Occipital lobe (tissue), 3 donors: ENCODE measurements at places on chromosomes 4 and X.

- no peak for DNase-seq
These were observed 5.7 kb downstream of the IL2 start for GRCh38 chr4:122450847-122451246.

DNA sequence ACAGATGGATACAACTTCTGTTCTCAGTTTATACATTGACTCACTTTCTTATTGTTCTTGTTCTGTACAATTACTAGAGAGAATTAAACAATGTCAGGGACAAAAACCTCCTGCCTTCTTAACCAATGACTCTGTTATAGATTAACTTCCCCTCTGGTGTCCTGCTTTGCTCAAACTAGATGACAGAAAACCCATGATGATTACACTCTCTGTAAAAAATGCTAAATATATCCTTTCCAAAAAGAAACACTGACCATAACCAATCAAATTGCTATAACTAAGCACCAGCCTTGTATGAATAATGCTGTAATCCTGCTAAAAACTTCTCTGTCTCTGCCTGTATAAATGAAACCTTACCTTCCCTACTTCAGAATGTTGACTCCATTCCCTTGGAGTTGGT lies 29.8 kb upstream of the IL13RA2 start:
- no peak for DNase-seq

GRCh38 chrX:124256216-124256615 lies 76.2 kb upstream of the TEX13D start:
- no peak for DNase-seq

DNA sequence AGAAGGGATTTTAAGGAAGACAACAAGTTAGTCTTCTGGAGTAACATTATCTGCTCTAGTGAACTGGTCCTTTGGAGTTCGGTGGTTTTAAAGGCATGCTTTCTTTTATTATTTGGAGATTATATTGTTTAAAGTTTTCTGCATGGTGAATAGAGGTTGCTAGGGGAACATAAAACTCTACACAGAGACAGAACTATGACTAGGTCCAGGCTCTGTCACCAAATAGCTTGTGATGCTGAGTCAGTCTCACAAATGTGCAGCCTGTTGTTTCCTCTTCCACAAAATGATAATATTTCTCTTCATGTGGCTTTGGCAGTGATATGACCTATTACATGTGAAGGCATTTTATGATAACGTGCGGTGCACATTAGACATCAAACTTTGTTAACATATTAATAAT lies 132.6 kb downstream of the PACRGL start:
- no peak for DNase-seq

- DNase-seq, result no peak
These were observed 12.9 kb downstream of the PALLD start for GRCh38 chr4:168509786-168510185.

- no peak for DNase-seq
These were observed 133.1 kb downstream of the KDR start for GRCh38 chr4:54992266-54992665.

GRCh38 chr4:76783836-76784235 lies 114.1 kb downstream of the SOWAHB start:
- DNase-seq, result no peak

DNA sequence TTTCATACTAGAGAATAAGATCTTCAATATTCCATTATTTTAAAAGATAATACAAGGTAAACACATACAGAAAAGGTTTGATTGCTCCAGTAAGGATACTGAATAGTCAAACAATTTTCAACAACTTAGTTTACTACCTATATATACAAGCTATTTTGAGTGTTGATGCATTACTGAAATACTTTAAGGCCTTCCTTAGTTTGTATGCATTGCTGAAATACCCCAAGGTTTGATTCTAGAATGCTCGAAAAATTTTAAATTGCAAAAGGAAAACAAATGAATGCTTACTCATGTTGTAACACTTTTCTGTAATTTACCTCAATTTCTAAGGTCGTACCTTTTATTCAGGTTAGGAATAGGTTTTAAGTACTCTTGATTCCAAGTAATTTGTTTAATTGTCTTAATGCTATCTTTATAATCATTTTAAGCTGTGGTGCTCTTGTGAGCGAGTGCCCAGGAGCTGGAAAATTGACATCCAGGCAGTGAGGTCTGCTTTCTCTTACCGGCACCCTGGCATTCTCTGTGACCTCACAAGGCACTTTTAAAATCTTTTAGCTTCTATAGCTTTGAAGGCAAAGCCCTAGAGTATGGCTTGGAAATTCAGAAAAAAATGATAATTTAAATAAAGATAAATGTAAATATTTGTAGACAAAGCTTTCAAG lies 114.0 kb downstream of the BMPR1B start:
- no peak for DNase-seq

DNA sequence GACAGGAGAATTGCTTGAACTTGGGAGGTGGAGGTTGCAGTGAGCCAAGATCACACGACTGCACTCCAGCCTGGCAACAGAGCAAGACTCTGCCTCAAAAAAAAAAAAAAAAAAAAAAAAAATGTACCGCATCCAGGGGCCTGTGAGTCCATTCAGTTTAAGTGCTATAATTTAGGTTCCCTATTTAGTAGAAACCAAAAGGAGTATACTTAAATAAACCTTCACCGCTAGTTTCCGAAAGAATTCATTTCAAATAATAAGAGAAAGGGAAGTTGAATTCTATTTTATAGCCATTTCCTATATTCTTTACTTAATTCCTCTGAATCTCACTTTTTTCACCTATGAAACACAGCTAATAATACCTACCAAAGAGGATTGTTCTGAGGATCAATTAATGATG lies 20.8 kb upstream of the LRBA start:
- no peak for DNase-seq

GRCh38 chr4:150012851-150013360 lies 65.3 kb upstream of the DCLK2 start:
- no peak for DNase-seq

- DNase-seq, result peak; percentile 58
These were observed at the start of gene NSG1 for GRCh38 chr4:4386736-4387392. Gene NSG1, plus strand, starts transcription at chr4:4387102. Its CDS starts 528 bp downstream, at chr4:4387630.

GRCh38 chr4:38160487-38161207 lies 200.4 kb downstream of the PTTG2 start:
- no peak for DNase-seq

- DNase-seq, result no peak
These were observed 58.8 kb downstream of the SPINK2 start for GRCh38 chr4:56762484-56763250.

DNA sequence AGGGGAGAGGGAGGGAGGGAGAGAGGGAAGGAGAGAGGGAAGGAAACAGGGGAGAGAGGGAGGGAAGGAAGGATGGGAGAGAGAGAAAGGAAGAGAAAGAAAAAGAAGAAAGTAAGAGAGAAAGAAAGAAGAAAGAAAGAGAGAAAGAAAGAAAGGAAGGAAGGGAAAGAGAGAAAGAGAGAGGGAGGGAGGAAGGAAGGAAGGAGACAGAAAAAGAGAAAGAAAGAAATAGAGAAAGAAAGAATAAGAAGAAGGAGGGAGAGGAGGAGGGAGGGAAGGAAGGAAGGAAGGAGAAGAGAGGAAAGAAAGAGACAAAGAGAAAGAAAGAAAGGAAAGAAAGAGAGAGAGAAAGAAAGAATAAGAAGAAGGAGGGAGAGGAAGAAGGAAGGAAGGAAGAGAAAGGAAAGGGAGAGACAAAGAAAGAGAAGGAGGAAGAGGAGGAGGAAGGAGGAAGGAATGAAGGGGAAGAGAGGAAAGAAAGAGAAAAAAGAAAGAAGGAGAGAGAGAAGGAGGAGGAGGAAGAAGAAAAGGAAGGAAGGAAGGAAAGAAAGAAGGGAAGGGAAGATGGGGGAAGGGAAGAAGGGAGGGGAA lies 189.6 kb downstream of the PARM1 start:
- DNase-seq, result no peak

DNA sequence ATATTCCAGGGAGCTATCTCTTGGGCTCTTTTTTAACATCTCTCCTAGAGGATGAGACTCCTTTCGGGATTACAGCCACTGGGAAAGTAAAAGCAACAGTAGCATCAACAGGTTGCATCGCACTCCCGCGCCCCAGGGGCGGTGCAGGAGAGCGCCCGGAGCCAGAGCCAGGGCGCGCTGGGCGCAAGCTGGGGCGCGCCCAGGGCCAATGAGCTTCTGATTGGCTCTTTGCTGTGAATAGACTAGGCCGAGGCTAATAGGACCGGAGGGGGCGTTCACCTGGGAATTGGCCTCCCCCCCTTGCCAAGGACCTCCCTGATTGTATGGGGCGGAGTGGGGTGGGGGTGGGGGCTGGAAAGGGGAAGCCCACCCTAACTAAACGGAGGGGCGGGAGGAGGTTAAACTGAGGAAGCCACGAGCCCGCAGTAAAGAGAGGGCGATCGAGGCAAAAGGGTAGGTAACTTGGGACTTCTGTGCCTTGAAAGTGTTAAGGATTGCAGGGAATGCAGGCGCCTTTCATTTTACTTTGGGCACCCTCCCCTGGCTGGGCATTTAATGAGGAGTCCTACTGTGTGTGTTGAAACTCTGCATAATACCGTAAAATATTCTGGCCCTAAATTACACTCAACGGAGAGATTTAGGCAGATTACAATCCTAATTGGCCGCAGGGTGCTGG lies 1.1 kb upstream of the ATOH1 start:
- DNase-seq, result no peak

GRCh38 chr4:22903913-22904312 lies 211.2 kb downstream of the GBA3 start:
- DNase-seq, result no peak

GRCh38 chr4:168585168-168586091 lies 88.6 kb downstream of the PALLD start:
- peak; percentile 14 for DNase-seq

- DNase-seq, result no peak
These were observed 622.5 kb downstream of the ANKRD50 start for GRCh38 chr4:124090021-124090420.

DNA sequence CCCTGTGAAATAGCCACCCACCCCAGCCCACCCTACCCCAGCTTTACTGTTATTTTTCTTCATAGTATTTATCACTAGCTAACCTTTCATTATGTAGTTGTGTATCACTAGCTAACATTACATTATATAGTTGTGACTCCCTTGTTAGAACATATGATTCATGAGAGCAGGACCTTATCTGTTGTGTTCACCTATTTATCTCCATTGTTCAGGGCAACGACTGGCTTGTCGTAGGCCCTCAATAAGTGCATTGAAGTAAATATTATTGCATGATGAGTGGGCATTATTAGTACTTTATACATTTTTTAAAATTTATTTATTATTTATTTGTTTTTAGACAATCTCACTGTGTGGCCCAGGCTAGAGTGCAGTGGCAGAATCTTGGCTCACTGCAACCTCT lies 4.2 kb downstream of the SMARCAD1 start:
- no peak for DNase-seq

- no peak for DNase-seq
These were observed 161.9 kb downstream of the ENOX2 start for GRCh38 chrX:130741151-130741550.

- no peak for DNase-seq
These were observed 166.4 kb upstream of the AFF2 start for GRCh38 chrX:148333989-148334388.

DNA sequence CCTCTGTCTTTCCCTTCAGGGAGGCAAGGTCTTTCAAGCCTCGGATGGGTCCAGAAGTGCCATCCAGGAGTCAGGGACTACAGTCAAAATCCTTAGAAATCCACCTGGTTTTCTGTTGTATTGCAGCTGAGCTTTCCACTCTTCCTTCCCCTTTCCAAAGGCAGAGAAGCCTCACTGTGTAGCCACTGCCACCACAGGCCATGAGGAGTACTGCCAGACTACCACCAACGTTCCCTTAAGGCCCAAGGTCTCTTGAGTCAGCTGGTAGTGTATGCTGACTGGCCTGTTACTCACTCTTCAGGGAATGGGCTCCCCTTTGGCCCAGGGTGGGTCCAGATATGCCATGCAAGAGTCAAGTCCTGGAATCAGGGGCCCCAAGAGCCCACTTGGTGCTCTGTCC lies 1454.1 kb downstream of the PCDH19 start:
- DNase-seq, result no peak

DNA sequence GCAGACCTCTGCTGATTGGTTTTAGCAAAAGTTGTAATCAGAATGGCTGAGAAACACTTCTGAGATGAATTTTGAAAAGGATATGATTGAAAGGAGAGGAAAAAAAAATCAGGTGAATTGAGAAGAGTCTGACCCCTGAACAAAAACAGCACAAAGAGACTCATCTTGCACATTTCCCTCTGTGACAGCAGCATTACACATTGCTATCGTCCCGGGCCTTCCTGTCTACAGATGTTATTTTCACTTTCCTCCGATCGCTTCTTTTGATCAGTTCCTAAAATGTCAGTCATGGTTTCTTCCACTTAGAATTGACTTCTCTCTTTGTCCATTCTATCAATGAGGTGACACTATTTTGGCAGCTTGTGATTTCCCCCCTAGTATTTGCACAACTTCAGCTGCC lies 262.6 kb downstream of the GPC3 start:
- no peak for DNase-seq

- no peak for DNase-seq
These were observed 14.4 kb upstream of the SORBS2 start for GRCh38 chr4:185826381-185826780.

- no peak for DNase-seq
These were observed 1.0 kb upstream of the USP27X start for GRCh38 chrX:49878128-49878833.

GRCh38 chr4:173051716-173052115 lies 116.9 kb upstream of the GALNT7 start:
- DNase-seq, result no peak

GRCh38 chr4:118757761-118758251 lies 72.6 kb downstream of the METTL14 start:
- no peak for DNase-seq

GRCh38 chrX:66015152-66015831 lies 24.6 kb downstream of the VSIG4 start:
- no peak for DNase-seq

DNA sequence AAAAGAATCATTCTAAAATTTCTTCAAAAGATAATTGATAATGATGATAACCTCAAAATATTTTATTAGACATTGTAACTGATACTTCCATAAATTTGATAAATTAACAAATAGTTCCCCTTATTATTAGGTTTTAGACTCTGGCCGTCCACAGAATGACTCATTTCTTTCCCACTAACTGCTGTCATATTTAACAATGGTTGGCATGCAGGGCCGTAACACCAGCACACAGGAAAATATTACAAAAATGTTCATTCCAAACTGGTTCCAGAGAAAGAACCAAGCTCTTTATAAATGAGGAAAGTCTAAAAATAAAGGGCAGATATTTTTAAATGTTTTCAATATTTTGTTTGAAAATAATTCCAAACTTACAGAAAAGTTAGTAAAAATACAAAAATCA lies 28.2 kb downstream of the WDFY3 start:
- DNase-seq, result no peak

GRCh38 chr4:38757945-38758600 lies 24.7 kb downstream of the TLR10 start:
- no peak for DNase-seq

DNA sequence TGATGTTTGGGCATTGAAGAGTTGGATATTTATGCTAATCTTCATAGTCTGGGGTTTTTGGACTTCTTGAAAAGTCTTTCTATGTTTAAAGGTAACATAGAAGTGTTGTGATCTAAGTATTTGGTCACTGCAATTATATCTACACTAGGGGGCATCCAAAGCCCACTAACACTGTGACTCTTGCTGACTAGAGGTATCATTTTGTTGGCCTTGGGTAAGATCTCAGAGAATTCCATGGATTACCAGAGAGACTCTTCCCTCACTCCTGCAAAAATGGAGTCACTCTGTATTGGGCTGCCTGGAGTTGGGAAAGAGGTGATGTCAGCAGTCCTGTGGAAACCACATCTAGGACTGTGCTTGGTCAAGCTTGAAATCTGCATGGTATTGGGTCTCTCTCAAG lies 1077.6 kb downstream of the FAM133A start:
- no peak for DNase-seq
